ENCODE measurements at places on chromosomes 6 and 20.

DNA sequence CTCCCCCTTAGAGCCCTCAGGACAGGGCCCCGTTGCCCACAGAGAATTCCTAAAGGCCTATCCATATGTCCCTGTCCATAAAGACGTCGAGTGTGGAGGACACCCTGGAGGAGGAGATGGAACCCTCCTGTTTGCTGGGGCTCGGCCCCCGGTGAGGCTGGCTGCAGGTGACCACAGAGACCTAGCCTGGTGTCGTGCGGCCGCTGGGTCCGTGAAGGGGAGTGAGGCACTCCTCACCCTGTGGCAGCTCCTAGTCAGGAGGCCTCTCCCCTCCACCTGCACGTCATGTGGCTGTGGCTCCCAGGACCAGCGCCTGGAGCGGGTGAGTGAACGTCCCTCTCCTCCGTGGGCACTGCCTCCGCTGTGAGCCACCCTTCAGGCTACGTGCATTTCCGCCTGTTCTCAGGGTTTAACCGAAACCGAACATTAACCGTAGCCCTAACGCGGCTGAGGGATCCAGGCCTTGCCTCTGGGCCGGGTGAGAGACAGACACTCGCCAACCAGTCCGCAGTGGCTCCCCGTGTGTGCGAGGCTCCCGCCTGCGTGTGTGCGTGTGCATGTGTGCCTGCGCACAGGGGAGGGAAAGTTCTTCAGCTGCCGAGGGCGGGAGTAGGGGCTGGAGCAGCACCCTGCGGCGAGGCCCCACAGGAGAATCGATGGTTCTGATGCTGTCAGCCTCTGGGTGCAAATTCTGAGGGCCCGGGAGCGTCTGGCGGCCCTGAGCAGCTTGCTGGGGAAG, 5.9 kb upstream of the TCEA2 start:
- DNase-seq = no peak

DNA sequence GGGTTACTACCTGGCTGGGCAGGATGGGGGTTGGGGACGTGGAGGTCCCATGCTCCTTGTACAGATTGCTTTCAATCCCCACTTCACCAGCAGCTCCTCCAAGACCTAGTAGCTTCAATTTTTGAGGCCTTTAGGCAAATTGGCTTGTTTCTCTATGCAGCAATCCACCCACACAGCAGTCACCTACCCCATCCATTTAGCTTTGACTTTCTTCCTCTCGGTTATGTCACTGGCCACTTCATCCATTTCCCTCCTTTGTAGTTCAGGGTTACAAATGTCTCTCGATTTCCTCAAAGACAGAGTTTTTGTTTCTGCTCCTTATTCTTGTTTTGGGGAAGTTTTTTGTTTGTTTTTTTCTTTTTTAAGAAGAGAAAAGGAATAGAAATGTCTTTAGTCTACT, 33.4 kb upstream of the RSPO4 start:
- no peak for DNase-seq

GRCh38 chr20:43416591-43417228, 41.0 kb upstream of the SRSF6 start:
- no peak for DNase-seq

DNA sequence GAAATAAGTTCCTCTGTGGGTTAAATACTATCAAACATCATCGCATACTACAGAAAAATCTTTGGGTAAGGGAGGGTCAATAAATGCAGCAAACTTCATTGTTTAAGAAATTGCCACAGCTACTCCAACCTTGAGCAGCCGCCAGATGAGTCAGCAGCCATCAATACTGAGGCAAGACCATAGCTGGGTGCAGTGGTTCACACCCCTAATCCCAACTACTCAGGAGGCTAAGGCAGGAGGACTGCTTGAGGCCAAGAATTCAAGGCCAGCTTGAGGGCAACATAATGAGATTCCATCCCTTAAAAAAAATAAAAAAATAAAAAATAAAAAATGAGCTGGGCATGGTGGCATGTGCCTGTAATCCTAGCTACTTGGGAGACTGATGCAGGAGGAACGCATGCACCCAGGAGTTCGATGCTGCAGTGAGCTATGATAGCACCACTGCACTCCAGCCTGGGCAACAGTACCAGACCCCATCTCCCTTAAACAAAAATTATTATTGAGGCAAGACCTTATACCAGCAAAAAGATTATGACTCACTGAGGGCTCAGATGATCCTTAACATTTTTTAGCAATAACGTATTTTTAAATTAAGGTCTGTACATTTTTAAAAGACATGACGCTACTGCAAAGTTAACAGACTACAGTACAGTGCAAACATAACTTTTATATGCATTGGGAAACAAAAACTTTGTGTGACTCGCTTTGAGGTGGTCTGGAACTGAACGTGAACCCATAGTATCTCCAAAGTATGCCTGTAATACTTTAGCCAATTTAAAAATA, 8.8 kb downstream of the SRPK1 start:
- DNase-seq = no peak

GRCh38 chr20:24418731-24419130, 50.7 kb upstream of the SYNDIG1 start:
- no peak for DNase-seq

DNA sequence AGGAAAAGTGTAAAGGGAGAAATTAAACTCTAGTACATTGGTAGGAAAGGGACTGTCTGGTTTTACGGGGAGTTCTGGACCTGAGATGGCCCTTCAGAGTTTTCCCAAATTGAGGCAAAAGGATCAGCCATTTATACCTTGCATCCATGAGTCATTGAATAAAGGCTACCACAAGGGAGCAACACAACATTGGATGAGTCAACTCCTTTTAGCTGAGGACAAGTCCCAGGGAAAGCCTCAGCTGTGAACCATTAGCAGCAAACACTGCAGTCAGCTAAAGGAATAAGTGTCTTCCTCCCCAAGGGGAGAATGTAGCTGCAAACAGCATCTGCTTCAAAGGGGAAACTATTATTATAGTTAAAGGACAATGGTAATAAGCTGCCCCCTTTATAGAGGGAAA, 468.7 kb upstream of the ID4 start:
- no peak for DNase-seq

GRCh38 chr6:134138226-134138975, 86.0 kb upstream of the SLC2A12 start:
- DNase-seq = no peak

GRCh38 chr20:58650776-58651558, at the start of gene STX16:
TSS of gene STX16 (plus strand) at chr20:58651283. CDS start at chr20:58652007, 724 bp downstream.
- peak; percentile 95 for DNase-seq

DNA sequence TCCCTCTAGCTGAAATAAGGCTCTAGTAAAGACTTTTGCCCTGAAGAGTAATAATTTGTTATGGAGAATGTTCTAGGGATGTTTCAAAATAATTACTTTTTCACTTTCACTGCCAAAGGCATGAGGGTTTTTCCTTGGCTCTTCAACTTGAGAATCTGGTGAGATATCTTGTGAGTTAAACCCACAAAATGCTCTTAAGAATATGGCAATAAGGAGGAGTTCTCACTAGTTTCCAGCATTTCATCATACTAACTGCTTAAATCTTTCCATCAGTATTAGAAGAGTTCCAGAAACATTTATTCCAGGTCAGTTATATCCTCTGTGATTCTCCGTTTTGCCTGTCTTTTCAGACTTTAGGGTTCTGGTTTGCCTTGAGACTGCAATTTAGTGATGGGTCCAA, 785.6 kb upstream of the GJE1 start:
- DNase-seq = no peak

DNA sequence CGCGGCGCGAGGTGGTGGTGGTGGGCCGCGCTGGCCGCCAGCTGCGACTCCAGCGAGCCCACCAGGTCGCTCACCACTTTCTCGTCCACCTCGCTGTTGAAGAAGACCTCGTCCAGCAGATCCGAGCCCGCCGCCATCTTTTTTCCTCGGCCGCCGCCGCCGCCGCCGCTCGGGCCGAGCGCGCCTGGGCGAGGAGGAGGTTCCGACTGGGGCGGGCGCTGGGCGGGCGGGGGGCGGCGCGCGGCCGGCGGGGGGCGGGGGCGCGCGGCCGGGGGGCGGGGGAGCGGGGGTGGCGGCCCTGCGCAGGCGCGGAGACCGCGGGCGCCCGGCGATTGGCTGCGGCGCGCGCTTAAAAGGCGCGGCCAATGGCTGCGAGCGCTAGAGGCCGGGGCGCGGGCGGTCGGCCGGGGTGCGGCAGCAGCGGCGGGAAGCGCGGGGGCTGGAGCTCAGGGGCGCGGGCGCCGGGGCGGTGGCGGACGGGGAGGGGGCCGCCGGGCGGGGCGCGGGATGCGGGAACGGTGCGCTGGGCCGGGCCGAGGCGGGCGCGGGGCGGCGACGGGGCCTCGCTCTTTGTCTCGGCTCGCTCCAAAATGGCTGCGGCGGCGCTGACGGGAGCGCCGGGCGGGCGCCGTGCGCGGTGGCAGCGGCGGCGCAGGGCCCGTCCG, at the start of gene TAF4:
Gene TAF4 (minus strand): TSS at position 208 of the 665 bp plus-strand sequence. CDS start 71 bp downstream, at position 137.
- peak; percentile 94 for DNase-seq

DNA sequence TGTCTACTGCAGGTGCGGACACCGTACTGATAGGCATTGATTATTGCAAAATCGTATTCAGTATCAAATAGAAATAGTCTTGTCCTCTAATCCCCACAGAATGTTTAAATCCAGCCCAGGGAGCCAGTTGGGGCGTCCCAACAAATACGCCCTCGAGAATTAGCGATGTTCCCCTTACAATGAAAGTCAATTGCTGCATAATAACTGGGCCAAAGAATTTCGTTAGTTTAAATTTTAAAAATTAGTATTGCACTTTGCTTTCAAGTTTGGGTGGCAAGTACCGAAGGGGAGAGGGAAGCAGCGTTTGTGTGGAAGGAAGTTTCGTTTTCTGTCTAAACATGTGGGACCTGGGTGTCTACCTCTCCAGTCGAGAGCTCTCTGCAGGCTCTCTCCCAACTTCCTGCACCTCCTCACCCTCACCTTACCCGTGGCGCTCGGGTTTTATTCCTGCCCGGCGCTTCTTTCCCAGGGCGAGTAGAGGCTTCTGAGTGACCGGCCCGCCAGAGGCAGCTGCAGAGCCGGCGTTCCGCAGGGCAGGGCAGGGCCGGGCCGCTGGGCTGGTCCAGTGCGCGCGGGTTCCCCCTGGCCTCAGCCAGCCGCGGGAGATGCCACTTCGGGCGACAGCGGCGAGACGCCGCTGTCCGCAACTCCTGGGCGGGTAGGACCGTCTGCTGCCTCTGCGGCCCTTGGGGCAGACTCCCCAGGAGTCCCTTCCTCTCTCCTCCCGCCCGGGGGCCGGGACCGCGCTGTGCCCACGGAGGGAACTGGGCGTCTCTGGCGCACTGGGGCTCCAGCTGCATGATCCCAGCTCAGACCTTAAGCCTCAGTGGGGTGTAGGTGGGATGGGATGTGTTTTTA, 862 bp upstream of the TFAP2C start:
- DNase-seq = no peak

DNA sequence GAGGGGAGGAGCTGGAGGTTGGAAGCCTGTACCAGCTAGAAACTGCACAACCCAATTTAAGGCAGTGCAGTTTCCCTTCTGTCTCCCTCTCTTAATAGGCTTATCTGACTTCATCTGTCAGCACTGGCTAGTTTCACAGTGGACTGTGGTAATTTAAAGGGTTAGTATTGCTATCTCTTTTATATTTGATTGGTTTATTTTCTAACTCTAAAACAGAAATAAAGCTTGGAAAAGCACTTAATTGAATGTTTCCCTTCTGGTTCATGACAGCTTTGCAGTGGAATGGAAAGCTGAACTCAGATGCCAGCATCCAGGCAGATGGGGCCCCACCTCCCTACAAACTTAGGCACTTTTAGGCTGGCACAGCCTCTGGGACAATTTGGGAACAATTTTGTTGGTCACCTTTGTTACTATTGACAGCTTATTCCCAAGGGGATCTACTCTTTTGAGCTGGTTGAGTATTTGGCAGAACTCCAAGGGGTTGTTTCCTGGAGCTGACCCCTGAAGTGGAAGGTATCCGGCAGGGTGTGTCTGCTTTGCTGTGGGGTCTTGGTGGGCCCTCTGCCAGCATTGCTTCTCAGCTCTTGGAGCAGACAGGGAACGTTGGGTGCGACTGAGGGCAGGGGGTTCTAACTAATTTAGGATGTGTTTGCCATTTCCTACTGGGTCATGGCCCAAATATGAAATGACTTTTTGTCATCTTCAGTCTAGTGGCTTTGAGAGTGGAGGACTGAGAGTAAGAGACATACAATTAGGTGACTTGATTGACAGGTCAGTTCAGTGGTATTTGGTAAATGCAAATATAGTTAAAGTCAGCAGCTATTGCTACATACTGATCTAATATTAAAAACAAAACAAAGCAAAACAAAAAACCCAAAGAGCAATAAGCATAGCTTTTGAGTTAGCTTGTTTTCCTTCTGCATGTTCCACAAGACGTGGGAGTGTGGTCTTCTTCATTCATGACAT, 9.3 kb downstream of the SH3BGRL2 start:
- DNase-seq = no peak

- no peak for DNase-seq
These were observed 45.0 kb downstream of the FAM83B start for GRCh38 chr6:54891536-54891935.

DNA sequence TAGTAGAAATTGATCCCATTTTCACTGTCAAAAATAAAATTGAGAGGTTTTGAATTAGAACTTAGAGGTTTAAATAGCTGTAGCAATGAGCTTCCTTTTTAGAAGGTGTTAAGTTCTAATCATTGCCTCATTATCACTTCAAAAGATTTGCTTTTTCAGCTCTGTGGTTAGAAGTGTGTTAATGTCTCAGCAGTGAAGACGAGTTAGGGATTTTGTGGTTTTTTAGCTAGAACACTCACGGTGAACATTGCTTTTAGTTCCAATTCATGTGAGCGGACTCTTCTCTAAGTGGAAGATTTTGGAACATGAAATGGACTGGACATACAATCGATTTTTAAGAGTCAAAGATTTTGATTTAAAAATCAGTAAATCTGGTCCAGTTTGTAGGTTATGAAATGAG, 12.7 kb upstream of the IFNGR1 start:
- DNase-seq = no peak

GRCh38 chr20:22389836-22390542, 194.4 kb downstream of the FOXA2 start:
- DNase-seq = no peak

DNA sequence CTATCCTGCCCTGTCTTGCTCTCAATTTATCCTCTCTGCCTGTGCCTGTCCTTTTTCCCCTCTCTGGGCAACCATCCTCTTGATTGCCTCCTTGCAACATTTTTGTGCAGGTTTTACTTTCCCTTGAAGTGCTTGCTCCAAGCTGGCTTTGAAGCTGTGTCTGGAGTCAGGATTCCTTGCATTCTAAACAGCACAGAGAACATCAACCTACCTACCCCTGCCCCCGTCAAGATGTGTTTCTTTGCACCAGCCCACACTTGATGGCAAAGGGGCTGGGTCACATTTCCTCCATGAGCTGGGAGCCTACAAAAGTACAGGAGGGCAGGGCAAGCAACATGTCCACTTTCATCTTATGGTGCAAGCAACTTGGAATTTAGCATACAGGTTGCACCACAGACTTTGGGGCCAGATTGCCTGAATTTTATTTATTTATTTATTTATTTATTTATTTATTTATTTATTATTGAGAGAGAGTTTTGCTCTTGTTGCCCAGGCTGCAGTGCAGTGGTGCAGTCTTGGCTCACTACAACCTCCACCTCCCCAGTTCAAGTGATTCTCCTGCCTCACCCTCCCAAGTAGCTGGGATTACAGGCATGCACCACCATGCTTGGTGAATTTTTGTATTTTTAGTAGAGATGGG, 206.3 kb downstream of the COL19A1 start:
- DNase-seq = no peak

DNA sequence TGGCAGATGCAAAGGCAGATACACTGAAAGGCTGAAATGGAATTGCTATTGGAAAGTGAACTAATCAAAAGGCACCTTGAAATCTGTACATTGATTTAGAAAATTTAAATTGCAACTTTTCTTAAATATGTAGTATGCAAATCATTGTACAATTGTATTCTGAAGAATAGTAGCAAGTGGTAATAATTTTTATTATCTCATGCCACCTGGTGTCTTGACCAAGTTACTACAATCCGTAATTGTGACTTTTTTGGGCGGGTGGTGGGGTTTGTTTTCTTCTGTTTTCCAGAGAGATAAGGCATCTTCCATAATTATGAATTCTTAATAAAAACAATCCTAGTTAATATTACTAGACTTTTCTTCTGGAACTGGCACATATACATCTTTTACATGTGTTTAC, 12.5 kb upstream of the BCKDHB start:
- no peak for DNase-seq
